ENCODE measurements at places on chromosomes 3 and 15. TPM values are rescaled to one million over a fixed set of nuclear protein-coding genes. Genes with fewer than 3 reads are reported as not detected.

The TPM1 gene
- total RNA-seq = 523 TPM

The OIP5 gene
- total RNA-seq = 13.6 TPM

The HDC gene
- total RNA-seq = 0.16 TPM

The CSPG5 gene
- 1.2 TPM for total RNA-seq
